ENCODE measurements at places on chromosomes 3 and 15.

DNA sequence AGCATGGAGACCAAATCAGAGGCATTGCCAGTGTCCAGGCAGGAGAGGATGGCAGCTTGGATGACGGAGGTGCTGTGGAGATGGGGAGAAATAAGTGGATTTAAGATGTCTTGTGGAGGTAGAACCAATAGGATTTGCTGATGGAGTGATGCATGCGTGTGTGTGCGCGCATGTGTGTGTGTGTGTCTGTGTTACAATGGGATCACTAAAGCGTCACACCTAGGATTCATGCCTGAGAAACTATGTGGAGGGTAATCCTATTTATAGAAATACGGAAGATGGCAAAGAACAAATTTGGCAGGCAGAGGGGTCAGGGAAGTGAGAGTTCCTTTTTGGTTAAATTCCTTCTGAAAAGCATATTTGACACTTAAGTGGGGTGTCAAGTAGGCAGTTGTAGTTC is 64.8 kb upstream of the ARL8B start:
- no peak for DNase-seq

- no peak for DNase-seq
Observed at GRCh38 chr15:89664441-89665350, 9.4 kb upstream of the KIF7 start.

- DNase-seq = no peak
Observed at GRCh38 chr3:122893754-122894668, 99.1 kb downstream of the SLC49A4 start.

DNA sequence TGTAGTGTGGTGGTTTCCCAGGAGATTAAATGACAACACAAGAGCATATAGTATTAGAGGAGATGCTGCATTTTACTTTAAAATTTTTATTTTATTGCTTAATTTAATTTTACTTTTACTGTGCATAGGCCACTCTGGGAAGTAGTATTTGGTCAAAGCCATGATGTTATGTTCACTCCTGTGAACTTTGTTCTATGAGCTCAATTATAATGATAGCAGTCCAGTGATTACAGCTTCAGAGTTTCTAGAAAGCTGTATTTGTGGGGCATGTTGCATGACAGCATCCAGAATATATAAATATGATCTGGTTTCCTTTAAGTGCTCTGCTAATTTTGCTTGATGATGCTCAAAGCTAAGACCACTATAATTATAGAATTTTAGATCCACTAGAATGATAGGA is 338.6 kb downstream of the NSUN3 start:
- no peak for DNase-seq

GRCh38 chr15:73021139-73021621 is 31.1 kb upstream of the NEO1 start:
- peak; percentile 87 for DNase-seq

GRCh38 chr15:38745126-38745525 is 180.5 kb upstream of the RASGRP1 start:
- peak; percentile 6 for DNase-seq

DNA sequence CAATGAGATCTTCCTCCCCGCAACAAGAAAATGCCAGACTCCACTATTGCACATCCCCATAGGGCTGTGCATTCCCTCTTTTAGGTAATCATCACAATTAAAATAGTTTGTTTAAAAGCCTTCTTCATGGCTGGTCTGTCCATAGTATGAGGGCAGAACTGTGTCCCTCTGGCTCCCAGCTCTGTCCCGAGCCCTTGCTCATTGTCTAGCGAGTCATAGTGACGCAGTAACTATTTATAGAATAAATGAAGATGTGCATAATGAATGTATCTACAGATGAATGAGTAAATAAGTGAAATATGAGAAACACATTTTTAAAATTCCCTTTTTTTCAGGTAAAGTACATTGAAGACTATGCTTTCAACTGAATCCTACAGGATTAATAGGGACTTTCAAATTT is 128.4 kb upstream of the TMC3 start:
- no peak for DNase-seq

GRCh38 chr3:80733522-80734176 is 965.9 kb upstream of the ROBO1 start:
- DNase-seq = no peak

DNA sequence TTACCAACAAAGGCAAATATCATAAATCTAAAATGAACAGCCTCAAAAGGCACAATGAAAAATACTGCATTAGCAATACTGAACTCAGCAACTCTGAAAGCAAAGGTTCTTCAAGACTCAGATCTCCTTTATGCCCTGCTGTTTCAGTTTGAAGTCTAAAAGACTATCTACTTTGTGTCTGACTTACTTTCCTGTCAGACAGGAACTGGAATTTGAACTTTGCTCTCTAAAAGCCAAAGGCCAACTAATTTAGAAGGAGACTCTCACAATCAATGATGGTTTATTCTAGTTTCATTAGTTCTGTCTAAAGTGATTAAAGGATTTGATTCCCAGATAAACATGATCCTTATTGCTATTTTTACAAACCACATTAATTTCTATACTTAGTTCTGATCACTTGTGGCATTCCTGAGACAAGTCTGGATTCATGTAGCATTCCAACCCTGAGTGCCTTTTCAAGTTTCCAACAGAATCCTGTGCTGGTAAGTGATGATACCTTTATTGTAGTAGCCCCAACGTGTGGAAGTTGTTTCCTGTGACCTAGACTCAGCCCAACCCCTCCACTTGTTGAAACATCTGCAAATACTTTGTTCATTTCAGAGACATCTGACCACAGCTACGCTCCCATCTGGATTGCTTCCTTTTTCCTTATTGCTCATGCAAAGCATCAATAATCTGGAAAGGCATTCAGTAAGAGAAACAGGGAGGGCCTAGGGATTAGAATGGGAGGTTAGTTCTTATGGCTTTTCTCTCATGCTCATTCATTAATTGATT is 14.9 kb upstream of the LEKR1 start:
- peak; percentile 38 for DNase-seq

DNA sequence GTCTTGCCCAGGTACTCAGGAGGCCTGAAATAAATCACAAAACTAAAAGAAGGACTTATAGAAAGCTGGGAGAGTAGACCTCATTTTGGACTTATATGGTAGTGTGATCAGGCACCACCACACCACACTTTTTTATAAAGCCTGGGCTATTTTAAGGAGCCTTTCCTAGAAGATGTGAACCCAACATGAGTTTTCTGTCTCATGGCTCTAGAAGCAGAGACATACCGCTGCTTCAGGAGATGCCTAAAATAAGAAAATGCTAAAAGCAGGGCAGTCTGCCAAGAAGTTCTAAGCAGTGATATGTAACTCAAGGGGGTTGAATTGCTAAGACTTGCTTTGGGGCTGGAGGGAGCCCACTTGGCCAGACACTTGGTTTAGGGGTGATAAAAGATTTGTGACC is 49.6 kb downstream of the SUMF1 start:
- DNase-seq = no peak

- DNase-seq = no peak
Observed at GRCh38 chr15:48392356-48392755, 61.1 kb downstream of the DUT start.

DNA sequence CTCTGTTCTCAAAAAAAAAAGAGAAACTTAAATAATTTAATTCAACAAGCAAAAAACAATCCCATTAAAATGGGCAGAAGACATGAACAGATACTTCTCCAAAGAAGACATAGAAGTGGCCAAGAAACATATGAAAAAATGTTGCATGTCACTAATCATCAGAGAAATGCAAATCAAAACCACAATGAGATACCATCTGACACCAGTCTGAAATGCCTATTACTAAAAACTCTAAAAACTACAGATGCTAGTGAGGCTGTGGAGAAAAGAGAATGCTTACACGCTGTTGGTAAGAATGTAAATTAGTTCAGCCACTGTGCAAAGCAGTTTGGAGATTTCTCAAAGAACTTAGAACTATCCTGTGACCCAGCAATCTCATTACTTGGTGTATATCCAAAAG is 382.9 kb downstream of the OTOL1 start:
- no peak for DNase-seq

DNA sequence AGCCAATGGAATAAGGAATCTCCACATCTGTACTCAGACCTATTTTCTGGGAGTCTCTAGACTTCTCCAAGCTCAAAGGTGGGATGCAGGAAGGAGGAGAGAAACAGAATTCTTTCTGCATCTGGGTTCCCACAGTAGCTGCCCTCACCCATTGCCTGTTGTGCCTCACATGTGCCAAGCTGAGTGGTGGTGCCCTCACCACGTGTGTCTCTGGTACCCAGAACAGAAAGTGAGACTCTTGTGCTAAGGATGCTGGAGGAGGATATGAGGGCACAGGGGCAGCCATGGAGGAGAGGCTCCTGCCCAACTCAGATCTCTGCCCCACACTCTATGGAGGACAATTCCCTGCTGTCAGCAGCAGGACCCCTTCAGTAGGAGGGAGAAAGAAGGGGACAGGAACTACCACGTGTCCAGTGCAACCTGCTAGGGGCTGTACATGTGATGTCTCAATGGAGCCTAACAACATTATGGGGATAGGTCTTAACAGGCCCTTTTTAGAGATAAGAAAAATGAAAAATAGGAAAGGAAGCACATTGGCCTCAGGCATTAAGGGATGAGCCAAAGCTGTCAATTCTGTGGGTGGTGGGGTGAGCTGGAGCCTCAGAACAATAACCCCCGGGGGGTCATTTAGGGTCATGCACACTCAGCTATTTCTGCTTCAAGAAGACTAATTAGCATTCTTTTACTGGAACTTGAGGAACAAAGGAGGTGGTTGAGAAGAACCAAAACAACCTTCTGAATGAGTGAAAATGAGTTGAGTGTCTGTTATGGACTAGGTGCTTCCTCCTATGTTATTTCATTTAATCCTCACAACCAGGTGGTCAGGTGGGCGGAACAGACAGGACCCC is 16.3 kb upstream of the NOX5 start:
- peak; percentile 42 for DNase-seq

DNA sequence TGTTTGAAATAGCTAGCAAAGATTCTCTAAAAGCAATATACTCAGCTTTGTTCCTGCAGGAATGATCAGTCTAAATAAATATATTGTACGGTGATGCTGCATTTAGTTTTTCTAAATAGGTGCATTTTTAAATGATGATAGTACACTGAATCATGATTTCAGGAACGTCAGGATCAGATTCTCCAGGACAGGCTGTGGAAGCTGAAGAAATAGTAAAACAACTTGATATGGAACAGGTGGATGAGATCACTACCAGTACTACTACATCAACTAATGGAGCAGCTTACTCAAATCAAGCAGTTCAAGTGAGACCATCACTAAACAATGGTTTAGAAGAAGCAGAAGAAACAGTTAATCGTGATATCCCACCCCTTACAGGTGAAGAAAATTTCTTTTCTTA is 46.3 kb upstream of the EIF3J start:
- no peak for DNase-seq

- peak; percentile 57 for DNase-seq
Observed at GRCh38 chr3:150970665-150971324, 1.7 kb downstream of the CLRN1 start.

DNA sequence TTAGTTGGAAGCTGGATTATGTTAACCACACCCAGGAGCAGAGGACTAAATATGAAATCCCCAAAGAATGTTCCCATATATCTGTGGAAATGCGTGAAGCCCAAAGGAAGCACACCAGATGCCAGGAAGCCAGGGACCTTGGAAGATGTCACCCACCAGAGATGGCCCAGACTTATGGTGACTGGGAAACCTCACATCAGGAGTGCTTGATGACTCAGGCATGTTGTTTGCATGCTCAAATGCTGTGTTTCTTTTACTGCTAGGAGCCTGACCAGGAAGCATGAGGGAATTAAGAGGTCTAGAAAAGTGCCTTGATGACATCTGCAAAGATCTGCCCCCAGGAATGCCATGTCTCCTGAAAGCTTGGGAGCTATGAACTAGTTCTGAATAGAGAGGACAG is 109.0 kb upstream of the SLC2A2 start:
- no peak for DNase-seq

DNA sequence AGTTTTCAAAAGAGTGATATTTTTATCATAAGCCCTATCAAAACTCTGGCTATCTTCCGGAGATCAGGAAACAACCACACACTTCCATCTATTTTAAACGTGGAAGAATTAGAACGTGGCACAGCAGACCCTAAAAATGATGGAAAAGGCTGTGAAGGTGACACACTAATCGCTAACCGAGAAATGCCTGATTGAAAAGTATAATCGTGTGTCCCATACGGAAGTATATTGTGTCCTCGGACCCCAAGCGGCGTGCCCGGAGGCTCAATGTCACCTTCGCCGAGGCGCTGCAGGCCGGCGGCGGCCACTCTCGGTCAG is 642 bp downstream of the COX5A start:
- DNase-seq = peak; percentile 64

- DNase-seq = no peak
Observed at GRCh38 chr3:190197346-190197763, 76.7 kb upstream of the P3H2 start.

DNA sequence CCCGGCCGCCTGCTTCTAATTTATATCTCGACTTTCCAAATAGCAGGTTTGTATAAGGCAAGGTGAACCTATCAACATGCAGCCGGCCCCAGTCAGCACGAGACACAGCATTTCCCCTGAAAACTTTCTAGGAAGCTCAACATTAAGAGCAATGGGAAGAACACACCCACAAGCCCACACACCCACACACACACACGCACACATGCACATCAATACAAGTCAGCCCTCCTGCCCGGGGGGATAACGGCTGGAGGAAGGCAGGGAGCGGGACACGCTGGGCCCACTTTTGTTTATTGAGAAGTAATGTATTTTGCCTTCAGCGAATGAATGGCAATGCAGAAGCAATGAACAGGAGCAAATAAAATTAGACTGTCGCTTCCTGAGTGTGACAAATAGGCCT is 83.5 kb downstream of the PCSK6 start:
- no peak for DNase-seq

DNA sequence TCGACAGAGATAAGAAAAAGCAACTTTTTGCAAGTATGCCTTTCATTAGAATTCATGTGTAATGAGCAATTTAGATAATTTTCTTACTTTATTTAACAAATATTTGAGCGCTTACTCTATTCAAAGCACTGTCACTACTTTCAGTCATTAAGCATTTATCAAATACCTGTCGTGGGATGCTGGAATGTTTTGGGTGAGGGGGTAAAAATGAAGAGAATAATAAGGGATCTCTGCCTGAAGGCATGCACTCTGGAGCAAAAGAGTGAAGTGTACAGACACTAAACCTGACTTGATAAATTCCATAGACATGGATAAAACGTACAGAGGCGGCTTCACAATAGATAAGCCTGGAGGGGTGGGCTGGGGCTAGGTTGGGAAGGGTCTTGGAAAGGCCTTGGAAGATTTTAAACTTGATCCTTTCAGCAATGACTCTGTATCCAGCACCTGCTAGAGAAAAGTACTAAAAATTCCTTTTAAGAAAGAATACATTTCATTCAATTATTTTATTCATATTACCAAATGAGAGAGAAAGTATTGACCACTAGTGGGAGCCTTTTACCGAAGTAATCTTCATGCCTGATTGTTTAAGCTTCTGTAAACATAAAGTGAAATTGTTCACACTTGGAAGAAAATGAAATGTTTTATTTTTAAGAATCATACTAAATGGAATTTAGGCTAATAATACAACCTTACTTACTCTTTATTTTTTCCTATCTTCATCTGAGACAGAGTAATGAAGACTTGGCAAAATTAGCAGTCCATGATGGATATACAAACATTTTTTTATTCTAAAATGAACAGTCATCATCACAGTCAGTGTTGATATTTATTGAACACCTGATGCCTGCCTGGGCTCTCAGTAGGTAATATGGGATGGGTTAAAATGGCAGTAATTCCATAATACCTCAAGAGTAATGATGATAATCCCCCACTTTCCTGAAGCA is 113.2 kb downstream of the PPP2R3A start:
- DNase-seq = peak; percentile 38
